Sciatic nerve (tissue), 2 donors: ENCODE measurements at places on chromosomes 7 and 10. TPM values are rescaled to one million over a fixed set of nuclear protein-coding genes. Genes with fewer than 3 reads are reported as not detected.

DNA sequence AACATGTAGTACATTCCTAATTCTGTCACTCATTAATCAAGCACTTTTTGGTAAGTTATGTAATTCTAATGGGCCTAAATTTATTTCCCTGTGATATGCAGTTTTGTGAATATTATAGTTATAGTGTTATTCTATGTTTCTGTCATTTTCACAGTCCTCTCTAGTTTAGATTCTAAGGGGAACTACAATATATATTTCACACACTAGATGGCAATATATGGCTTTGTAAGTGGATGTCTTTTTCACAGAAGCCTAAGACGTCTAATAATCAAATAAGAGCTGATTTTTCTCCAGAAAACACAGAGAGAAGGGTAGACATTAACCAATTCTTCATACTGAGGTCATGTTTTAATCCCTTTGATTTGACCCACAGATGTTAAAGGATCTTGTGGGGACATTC lies 18.0 kb downstream of the RNLS start:
- DNase-seq = no peak

DNA sequence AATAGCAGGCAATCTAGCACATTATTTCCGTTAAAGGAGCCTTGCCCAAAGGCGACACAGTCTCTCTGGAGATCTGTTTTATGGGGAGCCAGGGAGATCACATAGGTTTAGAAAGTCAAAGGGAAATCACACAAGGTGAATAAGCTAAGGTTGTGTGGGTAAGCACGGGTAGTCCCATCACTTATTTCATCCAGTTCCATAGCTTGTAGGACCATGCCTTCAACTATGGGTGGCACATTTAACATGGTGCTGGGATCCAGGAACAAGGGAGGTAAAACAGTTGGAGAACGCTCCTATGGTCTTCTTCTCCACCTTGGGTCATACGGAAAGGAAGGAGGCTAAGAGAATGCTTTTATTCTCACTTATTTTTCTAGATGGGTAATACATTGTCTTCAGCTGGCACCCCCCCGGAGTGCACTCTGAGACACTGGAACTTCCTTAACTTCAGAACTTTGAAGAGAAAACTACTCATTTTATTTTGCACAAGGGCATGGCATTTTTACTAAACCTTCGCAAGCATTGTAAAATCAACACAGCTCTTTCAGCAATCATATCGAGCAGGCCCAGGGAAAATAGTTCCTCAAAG lies 435.4 kb downstream of the KIF20B start:
- no peak for DNase-seq

DNA sequence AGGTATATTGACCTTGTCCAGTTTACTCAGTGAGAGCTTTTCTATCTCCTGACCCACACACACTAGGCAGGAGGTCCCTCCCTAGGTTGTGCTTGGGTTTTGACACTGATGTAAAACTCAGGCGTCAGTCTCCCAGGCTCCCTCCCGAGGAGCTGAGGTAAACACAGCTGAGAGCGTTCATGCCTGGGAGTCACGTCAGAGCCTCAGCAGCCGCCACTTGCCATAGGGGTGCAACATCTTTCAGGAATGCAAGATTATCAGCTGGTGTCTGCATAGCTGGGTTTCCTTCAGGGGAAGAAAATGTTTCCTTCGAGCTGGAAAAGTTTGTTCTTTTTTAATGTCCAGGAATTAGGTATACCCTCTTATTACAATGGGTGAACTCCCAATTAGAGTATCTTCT lies 70.6 kb downstream of the FGFR2 start:
- no peak for DNase-seq

- no peak for DNase-seq
These were observed 680.2 kb downstream of the CCSER2 start for GRCh38 chr10:85008488-85009184.

DNA sequence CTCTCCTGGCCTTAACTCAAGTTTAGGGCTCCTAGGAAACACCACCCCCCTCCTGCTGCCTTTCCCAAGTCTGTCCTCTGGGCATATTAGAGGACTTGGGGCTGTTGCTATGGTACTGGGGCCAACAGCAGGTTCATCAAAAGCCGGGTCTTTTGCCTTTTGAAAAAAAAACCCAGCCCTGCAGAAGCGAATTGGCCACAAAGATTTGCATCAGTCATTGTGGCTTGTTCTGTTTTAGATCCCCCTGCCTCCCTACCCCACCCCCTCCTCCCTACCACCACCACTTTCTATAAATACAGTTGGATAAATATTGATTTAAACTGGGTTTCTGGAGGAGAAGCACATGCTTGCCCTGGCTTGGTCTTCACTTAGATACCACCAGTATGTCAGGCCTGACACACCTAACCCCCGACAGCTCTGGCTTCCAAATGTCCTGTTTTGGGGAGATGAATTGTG lies 7.0 kb downstream of the MXI1 start:
- DNase-seq = no peak

- no peak for DNase-seq
These were observed 11.0 kb downstream of the NUDT1 start for GRCh38 chr7:2253021-2253420.

GRCh38 chr10:1054684-1055083 lies 1.5 kb upstream of the WDR37 start:
- DNase-seq = no peak

GRCh38 chr7:6160191-6160623 lies 112.2 kb downstream of the CYTH3 start:
- peak; percentile 83 for DNase-seq

DNA sequence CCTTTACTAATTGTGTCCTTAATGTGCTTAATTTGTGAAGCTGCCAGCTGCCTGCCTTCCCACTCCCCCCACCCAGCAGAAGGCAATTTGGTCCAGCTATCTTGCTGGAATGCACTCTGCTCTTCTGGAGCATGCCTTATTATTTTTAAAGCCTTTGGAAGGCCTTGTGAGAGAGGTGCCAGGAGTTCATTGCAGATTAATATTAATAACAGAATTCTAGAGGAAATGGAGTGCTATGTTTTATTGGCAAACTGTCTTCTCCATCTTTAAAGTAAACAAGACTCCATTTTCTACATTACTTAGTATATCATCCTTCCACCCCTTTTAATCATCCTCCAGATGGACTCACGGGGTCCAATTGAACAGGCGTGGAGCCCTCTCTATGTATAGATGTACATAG lies 50.8 kb upstream of the ZNF32 start:
- DNase-seq = no peak

GRCh38 chr10:125161707-125162119 lies 1.4 kb upstream of the CTBP2 start:
- DNase-seq = no peak

- DNase-seq = no peak
These were observed 2.3 kb downstream of the FAM107B start for GRCh38 chr10:14772399-14772798.

DNA sequence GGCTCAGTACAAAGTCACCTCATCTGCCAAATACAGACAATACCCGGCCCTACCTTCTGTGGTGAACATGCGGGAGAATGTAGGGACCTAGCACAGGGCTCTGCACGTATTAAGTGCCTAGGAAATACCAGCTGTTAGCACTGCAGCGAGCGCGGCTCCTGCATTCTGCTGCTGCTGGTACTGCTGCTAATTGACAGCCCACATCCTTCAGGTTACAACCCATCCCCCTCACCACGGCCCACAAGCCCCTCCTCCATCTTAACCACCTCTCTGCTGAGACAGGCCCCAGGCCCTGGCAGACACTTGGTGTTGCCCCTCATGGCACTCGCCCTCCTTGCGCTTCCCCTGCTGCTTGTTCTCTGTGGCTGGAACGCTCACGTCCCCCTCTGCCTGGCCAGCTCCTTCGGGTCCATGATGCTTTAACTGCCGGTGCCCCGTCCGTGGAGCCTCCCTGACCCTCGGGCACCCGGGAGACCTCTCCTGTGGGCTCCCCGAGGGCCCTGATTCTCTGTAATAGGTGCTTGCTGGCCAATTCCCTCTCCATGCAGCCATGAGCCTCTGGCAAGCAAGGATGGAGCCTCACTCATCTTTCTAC lies 53.3 kb upstream of the LOXL4 start:
- no peak for DNase-seq

Gene NCAPG2
- total RNA-seq = 11.7 TPM

Gene FRMD4A
- total RNA-seq = 98.0 TPM

Gene ICA1
- total RNA-seq = 27.0 TPM

Gene PARP12
- 41.8 TPM for total RNA-seq

Gene AMPH
- total RNA-seq = 5.9 TPM
